H9 (cell line): ENCODE measurements at places on chromosomes 1 and 21. TPM values are rescaled to one million over a fixed set of nuclear protein-coding genes. Genes with fewer than 3 reads are reported as not detected.

Gene LCE2A
- not detected in 2 replicates for total RNA-seq

Gene LHX8
- not detected in 2 replicates for total RNA-seq

Gene TCP10L
- total RNA-seq, result 3.4 and 5.1 TPM in 2 replicates

Gene FMO2
- not detected in 2 replicates for total RNA-seq

Gene KCNJ10
- total RNA-seq, result 0.42 and 0.44 TPM in 2 replicates

Gene FCRL6
- total RNA-seq, result not detected in 2 replicates

Gene IL12RB2
- total RNA-seq, result 0.77 and 0.88 TPM in 2 replicates

Gene CATSPER4
- total RNA-seq, result 0.26 TPM in 1 of 2 replicates, not detected in the other

Gene FCAMR
- not detected in 2 replicates for total RNA-seq

Gene PTGER3
- total RNA-seq, result 0.26 TPM in 2 replicates

Gene LACTBL1
- total RNA-seq, result not detected in 2 replicates

GRCh38 chr1:228502522-228502921 is 15.3 kb downstream of the RNF187 start:
- no peak overlapping the region for H3K27ac ChIP-seq
- no peaks in the 10 kb centered on the region for H3K4me1 ChIP-seq
- peaks cover 28% of the 10 kb centered on the region for H3K27me3 ChIP-seq
- DNase-seq, result no peak
- H3K36me3 ChIP-seq, result no peaks in the 10 kb centered on the region; the same call in 2 of the 3 replicates
- no peak overlapping the region for H3K4me3 ChIP-seq

- H3K36me3 ChIP-seq, result peaks cover 10% of the 10 kb centered on the region
- no peak overlapping the region for H3K27ac ChIP-seq
- no peaks in the 10 kb centered on the region; the same call in none of the 2 replicates for H3K4me1 ChIP-seq
- no peaks in the 10 kb centered on the region for H3K27me3 ChIP-seq
- no peak for DNase-seq
These were observed 124.4 kb upstream of the NFIA start for GRCh38 chr1:60958001-60958400.

GRCh38 chr21:36791695-36792470 is 93.0 kb downstream of the SIM2 start:
- no peaks in the 10 kb centered on the region for H3K27me3 ChIP-seq
- no peak overlapping the region for H3K27ac ChIP-seq

DNA sequence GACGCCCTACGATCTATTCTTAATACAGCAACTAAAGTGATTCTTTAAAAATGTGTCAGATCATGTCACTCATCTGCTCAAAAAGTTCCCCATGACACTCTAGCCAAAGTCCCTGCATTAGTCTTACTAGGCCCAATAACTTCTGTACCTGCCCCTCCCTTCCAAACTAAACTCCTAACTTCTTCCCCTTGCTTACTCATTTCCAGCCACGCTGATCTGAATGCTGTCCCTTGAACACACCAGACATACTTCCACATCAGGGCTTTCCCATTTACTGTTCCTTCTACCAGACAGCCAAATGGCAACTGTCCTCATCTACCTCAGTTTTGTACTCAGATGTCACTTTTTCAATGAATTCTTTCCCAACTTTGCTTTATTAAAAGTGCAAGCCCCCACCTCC is 1.2 kb downstream of the PPT1 start:
- no peak overlapping the region for H3K27ac ChIP-seq
- no peak for DNase-seq
- no peaks in the 10 kb centered on the region for H3K27me3 ChIP-seq
- peak overlapping the region; percentile 60 for H3K4me3 ChIP-seq
- peaks cover 10% of the 10 kb centered on the region for H3K36me3 ChIP-seq
- H3K4me1 ChIP-seq, result peaks cover 2% of the 10 kb centered on the region; the same call in 1 of the 2 replicates

DNA sequence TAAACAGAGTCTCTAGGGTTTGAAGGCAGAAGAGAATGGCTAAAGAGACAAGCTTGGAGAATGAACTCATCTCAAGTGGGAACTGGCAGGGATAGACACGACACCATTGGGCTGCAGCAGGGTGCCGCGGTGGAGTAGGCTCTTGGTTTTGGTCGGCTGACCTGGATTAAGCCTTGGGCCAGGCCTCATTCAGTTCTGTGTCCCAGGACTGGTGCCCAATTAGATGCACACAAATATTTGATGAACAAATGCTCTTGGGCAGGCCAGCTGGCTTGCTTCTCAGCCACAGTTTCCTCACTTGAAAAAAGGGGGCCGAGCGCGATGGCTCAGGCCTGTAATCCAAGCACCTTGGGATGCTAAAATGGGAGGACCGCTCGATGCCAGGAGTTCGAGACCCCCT is 53.4 kb upstream of the CITED4 start:
- H3K27ac ChIP-seq, result no peak overlapping the region
- no peaks in the 10 kb centered on the region for H3K4me1 ChIP-seq
- no peaks in the 10 kb centered on the region for H3K27me3 ChIP-seq
- no peak overlapping the region for H3K4me3 ChIP-seq

DNA sequence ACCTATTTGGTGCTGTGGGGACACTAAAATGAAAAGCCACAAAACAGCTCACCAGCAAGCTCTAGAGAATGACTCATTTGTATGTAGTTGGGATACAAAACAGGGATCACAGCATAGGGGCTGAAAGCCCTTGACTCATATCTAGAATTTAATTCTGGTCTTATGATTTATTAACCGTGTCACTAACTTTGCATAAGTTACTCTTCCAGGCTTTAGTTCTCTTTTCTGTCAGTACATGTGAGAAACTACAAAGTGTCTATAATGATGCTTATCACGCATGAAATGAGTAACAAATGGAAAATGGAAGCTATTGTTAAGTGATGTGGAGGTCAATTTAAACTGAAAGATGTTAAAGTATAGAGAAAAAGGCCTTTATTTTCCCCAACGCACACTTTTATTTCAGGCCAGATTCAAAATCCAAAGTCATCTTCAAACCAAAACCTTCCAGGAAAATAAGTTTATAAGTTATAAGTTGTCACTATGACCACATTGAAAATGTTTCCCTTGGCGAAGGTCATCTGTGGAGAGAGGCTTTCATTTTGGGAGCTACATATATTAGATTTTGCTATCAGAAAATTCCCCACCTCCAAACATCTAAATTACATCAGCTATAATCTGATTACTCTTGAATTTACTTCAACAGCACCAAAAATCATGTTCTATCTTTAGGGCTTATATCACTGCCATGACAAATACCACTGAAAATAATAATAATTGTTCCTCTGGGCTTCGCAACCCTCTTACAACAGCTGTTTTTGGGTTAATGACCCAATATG is 430.5 kb downstream of the MRPL39 start:
- H3K27ac ChIP-seq, result no peak overlapping the region
- H3K27me3 ChIP-seq, result no peaks in the 10 kb centered on the region
- no peak overlapping the region for H3K4me3 ChIP-seq
- no peaks in the 10 kb centered on the region; the same call in 1 of the 2 replicates for H3K4me1 ChIP-seq

GRCh38 chr1:236288620-236288976 is 6.8 kb upstream of the ERO1B start:
- H3K4me1 ChIP-seq, result no peaks in the 10 kb centered on the region
- no peaks in the 10 kb centered on the region for H3K27me3 ChIP-seq
- H3K4me3 ChIP-seq, result no peak overlapping the region
- DNase-seq, result no peak

DNA sequence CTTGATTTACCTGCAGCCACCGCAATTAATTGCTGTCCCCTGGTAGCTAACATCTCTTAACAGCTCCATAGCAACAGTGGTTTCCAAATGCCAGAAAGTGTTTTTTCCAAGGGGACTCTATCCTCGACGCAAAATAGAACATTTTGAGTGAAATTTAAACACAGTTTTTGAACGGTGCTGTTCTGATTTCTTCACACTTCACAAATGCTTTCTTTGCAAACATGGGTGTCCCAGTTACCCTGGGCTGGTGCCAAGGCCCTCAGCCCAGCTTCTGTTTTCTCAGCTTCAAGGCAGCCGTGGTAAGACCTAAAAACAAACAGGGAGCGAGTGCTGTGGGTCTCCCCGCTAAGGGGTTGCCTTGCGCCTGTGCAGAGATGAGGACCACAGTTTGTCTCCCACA is 147.3 kb upstream of the VAMP3 start:
- DNase-seq, result no peak
- no peak overlapping the region for H3K27ac ChIP-seq
- H3K4me3 ChIP-seq, result no peak overlapping the region
- H3K4me1 ChIP-seq, result no peaks in the 10 kb centered on the region

- no peak overlapping the region for H3K27ac ChIP-seq
- H3K4me1 ChIP-seq, result peaks cover 5% of the 10 kb centered on the region; the same call in 1 of the 2 replicates
- DNase-seq, result no peak
- no peaks in the 10 kb centered on the region for H3K27me3 ChIP-seq
- no peak overlapping the region for H3K4me3 ChIP-seq
These were observed 2.5 kb downstream of the S100A11 start for GRCh38 chr1:152034324-152034653.

DNA sequence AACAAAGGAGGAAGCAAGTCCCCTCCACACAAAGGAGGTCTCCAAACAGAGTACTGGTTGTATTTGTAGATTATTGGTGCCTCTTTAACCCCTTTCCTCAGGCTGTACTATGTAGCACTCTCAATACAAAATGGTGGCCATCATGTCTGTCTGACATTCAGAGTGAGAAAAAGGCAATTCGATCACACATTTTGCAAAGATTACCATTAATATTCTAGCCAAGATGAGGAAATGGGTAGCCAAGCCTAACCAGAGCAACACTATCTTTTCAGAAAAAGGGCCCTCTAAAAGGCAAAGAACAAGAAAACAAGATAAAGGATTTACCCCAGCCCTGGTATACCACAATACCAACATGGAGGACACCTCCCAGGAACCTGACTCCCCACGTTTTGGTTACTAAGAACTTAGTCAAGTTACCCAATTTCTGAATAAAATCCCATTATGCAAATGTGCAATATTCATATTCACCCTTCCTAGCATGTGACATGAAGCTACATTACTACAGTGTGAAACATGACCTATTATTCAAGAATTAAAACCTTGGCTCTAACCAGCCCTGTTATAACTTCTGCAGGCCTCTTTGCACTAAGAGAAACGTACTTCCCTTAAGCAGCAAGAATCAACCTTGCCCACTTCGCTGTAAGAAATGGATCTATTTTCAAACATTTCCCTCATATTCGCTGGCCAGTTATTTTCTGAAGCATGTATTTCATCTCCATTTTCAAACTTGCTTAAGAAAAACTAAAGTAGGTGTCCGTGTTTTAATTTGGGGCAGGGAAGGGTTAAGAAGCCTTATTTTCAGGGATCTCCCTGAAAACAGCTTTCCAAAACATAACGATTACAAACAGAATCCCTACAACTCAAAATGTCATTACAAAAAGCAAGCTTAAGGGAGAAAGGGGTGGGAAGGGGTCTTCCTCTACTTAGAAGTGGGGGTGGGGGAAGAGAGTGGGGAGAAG is 2.1 kb downstream of the KDM5B start:
- H3K27me3 ChIP-seq, result peaks cover 3% of the 10 kb centered on the region; the same call in 1 of the 2 replicates
- peaks cover 12% of the 10 kb centered on the region for H3K4me1 ChIP-seq
- peak overlapping the region; percentile 48 for H3K27ac ChIP-seq
